NCI-H510A (cell line): ENCODE measurements at places on chromosomes 7 and 10.

DNA sequence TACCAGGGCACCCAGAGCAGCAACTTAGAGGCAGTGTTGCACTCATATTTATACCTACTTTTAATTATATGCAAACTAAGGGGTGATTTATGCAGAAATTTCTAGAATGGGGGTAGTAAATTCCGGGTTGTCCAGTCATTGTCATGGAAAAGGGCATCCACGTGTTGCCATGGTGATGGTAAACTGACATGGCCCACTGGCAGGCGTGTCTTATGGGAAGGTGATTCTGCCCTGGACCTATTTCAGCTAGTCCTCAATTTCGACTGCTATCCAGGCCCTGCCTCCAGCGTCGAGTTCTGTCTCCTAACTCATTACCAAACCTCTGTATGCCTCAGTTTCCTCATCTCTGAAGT, 12.8 kb downstream of the SNX8 start:
- DNase-seq, result no peak

GRCh38 chr7:12137283-12137682, 73.8 kb upstream of the TMEM106B start:
- no peak for DNase-seq

- no peak for DNase-seq
These were observed at the start of gene GALNT17 for GRCh38 chr7:71132127-71132376. TSS of gene GALNT17 (plus strand) at chr7:71132144.

GRCh38 chr10:31646519-31646918, 282.1 kb downstream of the ARHGAP12 start:
- no peak for DNase-seq

DNA sequence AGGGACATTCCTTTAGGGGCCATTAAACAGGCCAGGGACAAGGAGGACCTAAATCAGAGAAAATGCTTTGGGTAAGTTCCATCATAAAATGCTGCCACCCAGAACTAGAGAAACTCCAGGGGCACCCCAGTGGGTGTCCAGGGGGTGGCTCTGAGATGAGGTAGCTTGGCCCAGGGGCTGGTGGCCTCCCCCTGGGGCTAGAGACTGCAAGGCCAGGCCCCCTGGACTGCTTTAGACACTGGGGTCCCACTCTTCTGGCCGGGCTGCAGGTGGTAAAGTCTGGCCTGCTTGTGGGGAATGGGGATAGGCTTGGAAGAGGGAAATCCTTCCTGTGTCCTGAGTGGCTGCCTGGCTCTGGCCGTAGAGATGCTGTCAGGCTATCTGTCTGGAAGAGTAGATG, 169.6 kb upstream of the PODXL start:
- DNase-seq, result no peak

DNA sequence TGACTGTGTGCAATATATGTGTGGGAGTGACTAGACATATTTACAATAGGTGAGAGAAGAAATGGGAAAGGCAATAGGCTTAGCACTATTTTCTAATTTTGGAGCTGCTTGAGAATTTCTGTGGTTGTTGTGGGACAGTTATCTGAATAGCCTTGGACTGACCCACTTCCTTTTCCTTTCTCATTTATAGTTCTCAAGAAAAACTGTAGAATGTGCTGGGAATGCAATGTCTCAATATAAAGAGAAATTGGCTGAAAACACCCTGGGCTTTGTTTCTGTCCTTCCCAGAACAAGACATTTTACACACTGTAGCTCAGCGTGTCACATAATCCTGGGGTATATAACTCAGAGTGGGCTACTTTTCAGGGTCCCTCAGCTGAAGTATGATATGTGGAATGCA, 153.0 kb upstream of the RHOBTB1 start:
- no peak for DNase-seq

- DNase-seq, result no peak
These were observed 387.3 kb upstream of the NPVF start for GRCh38 chr7:25615593-25615992.

GRCh38 chr10:94320285-94320914, 42.3 kb downstream of the NOC3L start:
- no peak for DNase-seq

DNA sequence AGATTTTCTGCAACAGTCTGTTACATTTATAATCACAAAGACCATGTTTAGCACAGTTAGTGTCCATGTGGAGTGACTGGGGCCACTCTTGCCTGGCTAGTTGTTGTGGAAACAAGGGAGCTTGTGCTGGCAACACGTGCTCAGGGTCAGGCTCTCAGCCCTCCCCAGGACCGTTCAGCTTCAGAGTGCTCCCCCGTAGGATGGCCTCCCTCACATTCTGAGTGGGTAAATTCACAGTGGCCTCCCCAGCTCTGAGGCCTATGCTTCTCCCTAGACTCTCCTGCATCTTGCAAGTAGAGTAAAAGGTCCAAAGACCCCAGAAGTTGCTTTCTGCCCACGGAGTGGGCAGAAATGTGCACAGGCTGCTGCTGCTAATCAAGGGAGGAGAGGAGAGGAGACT, 122.3 kb downstream of the ADCY1 start:
- DNase-seq, result no peak

DNA sequence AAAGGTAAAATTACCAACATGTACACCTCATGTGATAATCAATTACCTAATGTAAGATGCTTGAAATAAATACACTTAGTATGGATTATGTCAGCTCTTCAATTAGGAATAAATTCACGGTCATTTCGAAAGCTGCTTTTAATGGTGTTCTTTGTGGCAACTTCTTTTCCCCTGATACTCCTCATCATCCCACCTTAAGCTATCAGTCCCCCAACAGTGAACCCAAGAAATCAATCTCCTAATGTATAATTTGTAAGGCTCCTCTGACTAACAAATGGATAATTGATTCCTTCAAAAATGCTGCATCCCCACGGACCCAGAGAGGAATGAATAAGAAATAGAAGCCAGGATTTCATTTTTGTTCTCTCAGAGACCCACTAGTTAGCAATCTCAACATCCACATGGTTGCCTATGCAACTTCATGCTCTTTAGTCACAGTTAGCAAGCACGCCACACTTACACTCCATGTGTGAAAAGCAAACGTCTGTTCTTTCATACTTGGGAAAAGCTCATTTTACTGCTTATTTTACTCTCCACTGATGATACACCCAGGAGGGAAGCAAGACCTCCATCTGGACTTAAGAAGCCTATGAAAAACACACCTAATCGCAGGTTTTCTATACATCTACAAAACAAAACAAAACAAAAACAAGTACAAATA, 70.1 kb downstream of the VPS41 start:
- no peak for DNase-seq

GRCh38 chr10:131061216-131061615, 250.3 kb downstream of the TCERG1L start:
- DNase-seq, result no peak
